ENCODE measurements at places on chromosomes 1 and 21.

GRCh38 chr21:29637134-29637533, 302.7 kb downstream of the GRIK1 start:
- no peak for DNase-seq

- no peak for DNase-seq
Measured at GRCh38 chr1:40636777-40637176, 28.7 kb downstream of the RIMS3 start.

- DNase-seq: no peak
Measured at GRCh38 chr1:35278886-35279554, 10.5 kb downstream of the ZMYM4 start.

- DNase-seq: peak; percentile 55
Measured at GRCh38 chr1:53135735-53136114, 6.7 kb downstream of the SLC1A7 start.

All from Caki2 (cell line).